ENCODE measurements at places on chromosomes 7 and 10.

DNA sequence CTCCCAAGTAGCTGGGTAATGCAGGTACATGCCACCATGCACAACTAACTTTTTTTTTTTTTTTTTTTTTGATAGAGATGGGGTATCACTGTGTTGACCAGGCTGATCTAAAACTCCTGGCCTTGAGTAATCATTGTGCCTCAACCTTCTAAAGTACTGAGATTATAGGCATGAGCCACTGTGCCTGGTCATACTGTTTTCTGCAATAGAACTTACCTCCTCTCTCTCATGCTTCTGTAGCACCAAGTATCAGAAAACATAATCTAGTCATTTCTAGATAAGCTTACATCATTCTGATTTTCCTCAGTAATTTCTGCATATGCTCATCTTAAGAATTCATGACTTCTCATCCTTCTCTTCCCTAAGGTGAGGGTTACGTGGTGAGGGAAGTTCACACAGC is 210.0 kb downstream of the IMMP2L start:
- no peak for DNase-seq

DNA sequence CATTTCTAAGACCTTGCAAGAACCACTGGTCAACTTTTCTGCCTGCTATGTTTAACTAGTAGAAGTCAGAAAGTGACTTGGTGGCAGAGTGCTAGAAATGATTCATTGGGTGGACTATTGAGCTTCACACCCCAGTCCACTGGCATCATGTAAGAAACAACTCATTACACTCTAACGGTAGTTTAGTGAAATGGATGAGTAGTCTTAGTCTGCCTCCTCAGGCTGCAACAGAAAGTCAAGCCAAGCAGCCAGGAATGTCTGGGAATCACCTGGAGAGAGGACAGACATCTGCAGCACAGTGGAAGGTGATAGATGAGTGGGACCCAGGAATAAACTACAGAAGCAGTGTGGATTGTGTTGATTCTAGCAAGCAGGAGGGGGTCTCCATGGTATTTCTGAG is 125.4 kb downstream of the AUTS2 start:
- DNase-seq, result no peak

GRCh38 chr10:125158601-125159485 is 1.5 kb downstream of the CTBP2 start:
- no peak for DNase-seq

DNA sequence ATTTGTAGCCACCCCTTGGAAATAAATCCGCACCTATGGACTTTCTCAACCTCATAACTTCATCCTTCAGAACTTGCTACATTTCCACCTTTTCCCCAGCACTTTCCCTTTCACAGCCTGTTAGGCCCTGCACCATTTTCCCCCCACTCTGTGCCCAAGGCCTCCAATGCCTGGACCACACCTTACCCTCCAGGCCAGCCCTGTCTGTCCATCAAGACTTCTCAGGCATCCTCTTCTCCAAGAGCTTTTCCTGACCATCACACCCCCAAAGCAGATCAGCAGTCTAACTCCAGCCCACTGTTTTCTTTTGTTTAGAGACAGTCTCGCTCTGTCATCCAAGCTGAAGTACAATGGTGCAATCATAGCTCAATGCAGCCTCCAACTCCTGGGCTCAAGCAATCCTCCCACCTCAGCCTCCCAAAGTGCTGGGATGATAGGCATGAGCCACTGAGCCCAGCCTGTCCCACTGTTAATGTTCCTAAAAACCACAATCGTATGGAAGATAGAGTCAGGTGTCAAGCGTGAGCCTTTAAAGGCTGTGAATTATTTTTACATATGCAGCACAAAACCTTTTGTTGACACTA is 116.8 kb downstream of the PARD3 start:
- DNase-seq, result no peak

GRCh38 chr10:45380903-45381620 is 7.0 kb downstream of the ALOX5 start:
- DNase-seq, result no peak

DNA sequence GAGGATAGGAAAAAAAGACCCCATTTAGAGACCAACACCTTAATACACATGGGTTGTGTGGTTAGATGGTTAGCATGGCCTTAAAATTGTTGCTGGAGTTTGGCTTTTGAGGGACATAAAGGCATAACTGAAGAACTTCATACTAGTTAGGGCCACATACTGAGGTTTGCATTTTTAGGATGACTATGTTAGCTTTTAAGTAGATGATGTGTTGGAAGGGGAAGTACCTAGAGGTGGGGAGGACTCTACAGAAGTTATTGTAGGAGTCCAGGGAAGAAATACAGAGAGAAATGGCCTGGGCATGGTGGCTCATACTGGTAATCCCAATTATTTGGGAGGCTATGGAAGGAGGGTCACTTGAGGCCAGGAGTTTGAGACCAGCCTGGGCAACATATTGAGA is 40.5 kb downstream of the ENTPD1 start:
- no peak for DNase-seq

GRCh38 chr7:14403587-14403986 is 414.1 kb upstream of the ETV1 start:
- no peak for DNase-seq

GRCh38 chr7:20393021-20393610 is 62.4 kb downstream of the ITGB8 start:
- no peak for DNase-seq

- DNase-seq, result no peak
Measured at GRCh38 chr10:3077509-3077908, 10.2 kb downstream of the PFKP start.

DNA sequence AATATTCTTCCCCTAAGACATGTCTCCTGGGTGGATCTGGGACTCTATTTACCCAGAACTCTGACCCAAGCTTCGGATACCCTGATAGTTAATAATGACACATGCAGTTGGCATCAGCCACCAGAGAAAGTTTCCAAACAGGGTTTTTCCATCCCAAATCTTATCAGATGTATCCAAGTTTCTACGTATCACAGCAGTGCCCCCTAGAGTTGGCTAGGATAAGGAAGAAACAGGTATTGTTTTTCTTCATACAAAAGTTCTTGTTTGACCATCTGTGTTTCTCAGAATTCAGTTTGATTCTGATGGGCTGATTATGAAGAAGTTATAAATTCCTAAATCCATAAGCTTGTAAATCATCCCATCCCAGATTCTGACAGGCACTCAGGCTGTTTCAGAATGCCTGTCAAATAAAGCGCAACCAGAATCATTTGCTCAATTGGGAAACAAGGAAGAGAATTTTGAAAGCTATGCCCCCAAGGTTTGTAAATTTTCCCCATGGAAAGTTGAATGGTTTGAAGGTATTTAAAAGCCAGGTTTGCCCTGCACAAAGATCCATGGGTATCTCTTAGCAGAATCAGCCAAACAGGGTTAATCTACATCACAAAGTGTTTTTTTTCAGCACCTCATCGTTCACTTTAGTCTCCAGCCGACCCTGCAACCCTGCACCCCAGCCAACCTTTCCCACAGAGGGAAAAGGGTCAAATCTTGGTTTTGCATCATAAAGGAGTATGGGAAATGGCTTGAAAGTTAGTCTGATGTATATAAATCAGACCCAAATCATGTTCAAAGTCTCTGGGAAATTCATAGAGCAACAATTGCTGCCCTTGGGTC is 47.4 kb downstream of the NRAP start:
- no peak for DNase-seq

GRCh38 chr7:2602406-2603043 is 29.3 kb upstream of the TTYH3 start:
- DNase-seq, result no peak

- DNase-seq, result no peak
Measured at GRCh38 chr7:71527213-71527612, 395.3 kb downstream of the GALNT17 start.

GRCh38 chr10:37960591-37961137 is 15.8 kb downstream of the ZNF25 start:
- no peak for DNase-seq

DNA sequence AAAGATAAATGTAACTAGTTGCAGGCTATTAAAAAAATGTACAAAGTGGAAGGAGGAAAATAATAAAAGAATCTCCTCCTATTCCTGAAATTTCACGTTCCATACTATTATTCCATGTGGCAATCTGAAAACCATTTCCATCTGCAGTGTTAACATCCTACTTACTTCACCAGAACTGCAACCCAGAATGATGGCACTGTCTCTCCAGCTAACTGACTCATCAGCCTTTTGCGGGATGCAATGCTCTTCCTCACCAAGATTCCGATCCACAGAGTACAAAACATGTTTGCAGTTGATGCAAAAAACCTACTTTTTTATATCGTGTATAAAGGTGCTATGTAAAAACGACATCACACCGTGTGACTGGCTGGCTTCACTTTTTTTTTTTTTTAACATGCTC is 50.8 kb downstream of the ESYT2 start:
- no peak for DNase-seq

DNA sequence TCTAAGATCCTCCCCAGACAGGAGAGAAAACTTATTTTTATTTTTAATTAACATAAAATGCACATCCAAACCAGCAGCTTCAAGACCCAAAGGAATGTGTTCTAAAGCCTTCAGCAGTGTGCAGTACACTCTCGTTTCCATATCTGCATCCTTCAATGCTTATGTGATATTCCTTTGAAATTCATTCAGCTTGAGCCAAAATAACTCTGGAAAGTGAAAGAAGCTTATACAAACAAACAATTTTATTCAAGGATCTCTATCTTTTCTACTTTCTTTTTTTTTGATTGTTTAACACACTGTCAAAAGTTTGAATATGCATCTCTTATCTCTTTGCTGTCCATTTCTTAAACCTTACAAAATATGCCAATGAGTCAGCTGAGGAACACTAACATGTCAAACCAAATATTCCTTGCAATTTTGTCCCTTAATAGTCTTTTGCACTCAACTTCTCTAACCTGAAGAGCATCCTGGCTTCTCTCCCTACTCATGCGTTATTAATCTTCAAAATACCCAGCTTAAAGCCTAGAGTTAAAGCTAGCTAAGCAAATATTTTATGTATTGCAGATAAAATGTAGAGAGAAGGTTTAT is 124.3 kb downstream of the THSD7A start:
- no peak for DNase-seq

- DNase-seq, result no peak
Measured at GRCh38 chr10:122249303-122249850, 21.7 kb upstream of the BTBD16 start.

DNA sequence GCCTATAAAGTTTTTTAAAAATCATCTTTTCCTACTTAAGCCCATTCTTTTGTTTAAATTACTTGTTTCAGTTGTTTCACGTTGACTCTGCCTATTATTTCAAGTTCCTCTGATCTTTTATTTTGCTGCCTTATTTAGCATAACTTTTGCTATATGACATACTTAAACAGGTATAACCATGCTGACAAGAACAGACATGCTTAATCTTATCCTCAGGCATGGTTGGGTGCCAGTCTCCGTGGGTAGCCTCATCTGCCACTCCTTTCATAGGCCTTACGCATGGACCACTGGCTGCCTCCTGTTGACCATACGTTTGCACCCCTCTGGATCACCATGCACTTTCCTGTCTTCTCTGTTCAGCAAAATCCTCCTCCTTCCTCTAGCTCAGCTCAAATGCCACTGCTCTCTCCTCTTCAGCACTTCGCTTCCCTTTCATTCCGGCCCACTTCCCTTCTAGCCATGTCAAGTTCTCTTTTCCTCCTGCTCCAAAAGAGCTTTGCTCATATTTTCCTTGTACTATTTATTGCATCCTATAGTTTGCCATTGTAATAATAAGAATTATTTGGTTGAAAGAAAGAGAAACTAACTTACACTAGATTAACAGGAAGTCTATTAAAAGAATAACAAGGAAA is 10.0 kb upstream of the TSPAN33 start:
- no peak for DNase-seq

- no peak for DNase-seq
Measured at GRCh38 chr7:91681718-91682117, 198.8 kb downstream of the MTERF1 start.

- DNase-seq, result no peak
Measured at GRCh38 chr10:36048780-36049179, 406.7 kb upstream of the FZD8 start.

- DNase-seq, result no peak
Measured at GRCh38 chr10:127997271-127997670, 90.4 kb downstream of the PTPRE start.

- no peak for DNase-seq
Measured at GRCh38 chr10:28548781-28549498, 16.0 kb downstream of the WAC start.

GRCh38 chr7:41745451-41745850 is 42.6 kb upstream of the INHBA start:
- no peak for DNase-seq

DNA sequence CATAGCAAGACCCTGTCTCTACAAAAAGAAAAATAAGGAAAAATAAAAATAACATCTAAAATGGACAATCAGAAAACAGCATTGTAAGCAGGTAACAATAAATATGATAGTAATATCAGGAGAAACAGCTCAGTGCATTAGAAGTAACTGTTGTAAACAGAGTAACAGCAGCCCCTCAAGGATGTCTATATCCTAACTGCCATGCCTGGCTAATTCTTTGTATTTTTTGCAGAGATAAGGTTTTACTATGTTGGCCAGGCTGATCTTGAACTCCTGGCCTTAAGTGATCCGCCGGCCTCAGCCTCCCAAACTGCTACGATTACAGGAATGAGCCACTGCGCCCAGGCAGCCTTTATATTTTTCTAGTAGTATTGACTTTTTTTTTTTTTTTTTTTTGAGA is 7.5 kb downstream of the SORBS1 start:
- DNase-seq, result no peak

- DNase-seq, result no peak
Measured at GRCh38 chr7:14752301-14752700, 150.2 kb downstream of the DGKB start.

GRCh38 chr7:10237306-10237705 is 736.4 kb upstream of the PHF14 start:
- DNase-seq, result no peak

- no peak for DNase-seq
Measured at GRCh38 chr10:6194311-6194710, 8.4 kb upstream of the PFKFB3 start.

- DNase-seq, result peak; percentile 72
Measured at GRCh38 chr10:15370856-15371701, at the start of gene FAM171A1. Gene FAM171A1, minus strand, starts transcription at chr10:15371289. Its CDS starts 237 bp downstream, at chr10:15371052.

DNA sequence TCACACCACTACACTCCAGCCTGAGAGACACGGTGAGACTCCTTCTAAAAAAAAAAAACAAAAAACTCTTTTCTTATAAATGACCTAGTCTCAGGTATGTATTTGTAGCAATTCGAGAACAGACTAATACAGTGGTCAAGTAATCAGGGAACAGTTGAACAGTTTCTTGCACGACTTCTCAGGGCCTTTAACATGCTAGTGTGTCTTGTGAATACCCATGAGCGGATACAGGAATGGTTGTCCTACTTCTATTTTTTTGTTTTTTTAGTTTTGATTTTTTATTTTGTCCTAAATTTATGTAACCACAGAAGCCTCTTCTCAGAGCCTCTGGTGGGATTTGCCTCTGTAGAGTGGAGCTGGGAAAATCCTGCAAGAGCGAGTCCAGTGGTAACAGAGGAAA is 71.0 kb upstream of the NANOS1 start:
- DNase-seq, result no peak

GRCh38 chr10:129605986-129606518 is 139.0 kb downstream of the MGMT start:
- DNase-seq, result no peak

GRCh38 chr7:148753224-148753623 is 54.5 kb downstream of the CUL1 start:
- DNase-seq, result no peak

- no peak for DNase-seq
Measured at GRCh38 chr7:70512761-70513160, 619.2 kb upstream of the GALNT17 start.
